ENCODE measurements at places on chromosomes 5 and 9. TPM values are rescaled to one million over a fixed set of nuclear protein-coding genes. Genes with fewer than 3 reads are reported as not detected.

FCN2 gene
- not detected for total RNA-seq

SGCD gene
- 4.0 TPM for total RNA-seq

GRCh38 chr9:7150153-7150890, 392.5 kb downstream of the KDM4C start:
- DNase-seq = no peak

SRP19 gene
- 45.4 TPM for total RNA-seq

GRCh38 chr9:133048595-133048994, 13.2 kb upstream of the CEL start:
- DNase-seq = no peak

UNC5A gene
- 1.4 TPM for total RNA-seq

GRCh38 chr9:77014597-77015263, 4.7 kb upstream of the FOXB2 start:
- no peak for DNase-seq

DNA sequence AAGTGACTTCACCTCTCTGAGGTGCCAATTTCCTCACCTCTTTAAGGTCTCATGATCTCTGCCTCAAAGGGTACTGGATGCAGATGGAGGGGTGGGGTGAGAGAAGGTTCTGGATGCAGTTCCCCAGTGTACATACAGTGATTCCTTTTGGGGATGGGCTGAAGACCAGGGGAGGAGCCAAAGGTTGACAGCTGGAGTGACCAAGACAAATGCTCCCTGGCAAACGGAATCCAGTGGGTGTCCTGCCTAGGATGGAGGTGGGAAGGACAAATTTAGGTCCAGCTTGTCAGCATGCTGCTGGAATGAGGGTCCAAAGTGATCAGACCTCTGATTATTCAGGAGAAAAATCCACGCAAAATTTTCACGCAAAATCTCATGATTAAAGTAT, 7.3 kb upstream of the LMX1B start:
- DNase-seq = no peak

- no peak for DNase-seq
These were observed 105.2 kb downstream of the GNAQ start for GRCh38 chr9:77926371-77926878.

GRCh38 chr5:95009812-95010211, 275.1 kb downstream of the MCTP1 start:
- DNase-seq = no peak
